ENCODE measurements at places on chromosomes 16 and 17.

GRCh38 chr16:30354423-30355143, 525 bp downstream of the CD2BP2 start:
- DNase-seq, result no peak

DNA sequence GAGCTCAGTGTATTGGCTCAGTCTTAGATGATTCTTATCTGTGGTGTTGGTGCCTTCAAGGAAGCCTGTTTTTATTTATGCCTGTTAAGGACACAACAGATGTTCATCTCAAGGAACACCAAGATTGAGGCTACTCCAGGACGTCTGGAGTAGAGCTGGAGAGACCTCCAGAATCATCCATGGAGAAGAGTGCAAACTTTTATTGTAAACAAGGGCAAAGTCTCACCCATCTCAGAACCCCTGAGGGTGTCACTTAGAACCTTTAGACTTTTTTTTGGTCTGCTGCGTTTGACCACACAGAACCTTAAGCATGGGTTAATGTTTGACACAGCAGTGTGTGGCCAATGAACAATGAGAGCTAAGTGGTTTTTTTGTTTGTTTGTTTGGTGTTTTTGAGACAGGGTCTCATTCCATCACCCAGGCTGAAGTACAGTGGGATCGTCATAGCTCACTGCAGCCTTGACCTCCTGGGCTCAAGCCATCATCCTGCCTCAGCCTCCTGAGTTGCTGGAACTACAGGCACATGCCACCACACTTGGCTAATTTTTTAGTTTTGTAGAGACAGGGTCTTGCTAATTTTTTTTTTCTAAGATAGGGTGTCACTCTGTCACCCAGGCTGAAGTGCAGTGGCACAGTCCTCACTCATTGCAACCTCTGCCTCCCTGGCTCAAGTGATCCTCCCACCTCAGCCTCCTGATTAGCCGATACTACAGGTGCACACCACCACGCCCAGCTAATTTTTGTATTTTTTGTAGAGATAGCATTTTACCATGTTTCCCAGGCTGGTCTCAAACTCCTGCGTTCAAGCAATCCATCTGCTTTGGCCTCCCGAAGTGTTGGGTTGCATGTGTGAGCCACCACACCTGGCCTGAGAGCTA, 16.3 kb downstream of the SLC47A1 start:
- DNase-seq, result no peak

GRCh38 chr17:70896843-70897242, 727.5 kb downstream of the KCNJ2 start:
- no peak for DNase-seq

- DNase-seq, result no peak
Observed at GRCh38 chr17:28042721-28043291, 329 bp downstream of the NLK start.

DNA sequence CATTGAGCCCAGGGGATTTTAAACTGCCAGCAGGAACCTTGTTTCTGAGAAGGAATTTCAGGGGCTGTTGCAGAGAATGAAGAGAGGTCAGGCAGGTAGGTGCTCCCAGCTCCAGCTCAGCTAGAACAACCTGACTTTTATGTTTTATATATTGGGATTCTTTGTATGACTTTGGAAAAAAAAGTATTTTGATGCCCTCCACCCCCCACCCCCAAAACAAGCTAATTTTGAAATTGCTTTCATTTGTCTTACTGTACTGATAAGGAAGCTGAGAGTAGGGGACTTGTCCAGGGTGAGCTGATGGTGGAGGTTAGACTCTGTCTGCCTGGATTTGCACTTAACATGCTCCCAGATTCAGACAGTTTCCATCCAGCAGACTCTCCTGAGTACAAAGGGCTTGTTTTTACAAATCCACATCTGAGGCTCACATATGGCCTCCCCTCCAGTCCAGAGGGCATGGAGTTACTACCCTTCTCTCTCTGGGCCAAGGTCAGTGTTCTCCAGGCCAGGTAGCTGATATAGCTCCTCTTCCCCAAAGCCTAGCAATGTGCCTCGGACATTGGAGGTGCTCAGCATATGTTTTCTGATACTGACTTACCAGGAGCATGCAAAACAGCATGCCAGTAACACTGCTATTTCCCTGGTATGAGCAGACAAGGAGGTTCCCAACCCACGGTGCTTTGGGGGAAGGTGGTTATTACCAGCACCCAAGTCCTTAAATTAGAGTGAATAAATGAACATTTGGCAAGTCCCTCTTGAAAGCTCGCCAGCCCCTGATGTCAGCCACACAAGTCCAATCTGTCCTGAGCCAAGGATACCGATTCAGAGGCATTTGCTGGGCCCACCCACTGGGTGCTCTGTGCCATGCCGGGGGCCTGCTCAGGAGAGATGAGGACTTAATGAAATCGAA, 11.3 kb downstream of the STX1B start:
- no peak for DNase-seq

- no peak for DNase-seq
Observed at GRCh38 chr16:85190572-85190971, 78.3 kb upstream of the CIBAR2 start.

- DNase-seq, result no peak
Observed at GRCh38 chr17:66726846-66727245, 108.1 kb upstream of the CACNG5 start.

GRCh38 chr17:27224526-27225315, 69.2 kb upstream of the WSB1 start:
- no peak for DNase-seq

GRCh38 chr16:24139282-24139681, 116.9 kb upstream of the CACNG3 start:
- DNase-seq, result no peak

- no peak for DNase-seq
Observed at GRCh38 chr17:67266496-67266895, 21.5 kb upstream of the HELZ start.

- DNase-seq, result no peak
Observed at GRCh38 chr17:8470447-8471047, 34.9 kb downstream of the NDEL1 start.

DNA sequence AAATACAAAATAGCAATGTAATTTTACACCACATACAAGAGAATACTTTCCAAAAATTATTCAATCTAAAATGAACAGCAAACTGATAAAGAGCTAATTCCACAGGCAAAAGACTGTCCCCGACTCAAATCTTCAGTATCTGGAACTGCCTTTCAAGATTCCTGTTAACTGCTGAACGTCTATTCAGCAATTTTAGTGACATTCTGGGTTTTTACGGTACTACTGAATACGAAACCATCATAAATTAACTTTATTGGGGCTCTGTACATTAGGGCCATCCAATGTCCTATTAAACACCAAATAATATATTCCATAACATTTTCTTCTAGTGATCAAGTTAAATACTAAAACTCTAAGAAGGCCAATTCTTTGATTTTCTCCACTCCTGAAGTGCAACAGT, 1.6 kb downstream of the FBXL20 start:
- no peak for DNase-seq

- DNase-seq, result no peak
Observed at GRCh38 chr17:75759457-75759856, 5.5 kb downstream of the GALK1 start.

GRCh38 chr16:83903751-83904150, 4.8 kb downstream of the MLYCD start:
- no peak for DNase-seq

GRCh38 chr17:45895969-45896785, 1.8 kb downstream of the MAPT start:
- DNase-seq, result no peak

DNA sequence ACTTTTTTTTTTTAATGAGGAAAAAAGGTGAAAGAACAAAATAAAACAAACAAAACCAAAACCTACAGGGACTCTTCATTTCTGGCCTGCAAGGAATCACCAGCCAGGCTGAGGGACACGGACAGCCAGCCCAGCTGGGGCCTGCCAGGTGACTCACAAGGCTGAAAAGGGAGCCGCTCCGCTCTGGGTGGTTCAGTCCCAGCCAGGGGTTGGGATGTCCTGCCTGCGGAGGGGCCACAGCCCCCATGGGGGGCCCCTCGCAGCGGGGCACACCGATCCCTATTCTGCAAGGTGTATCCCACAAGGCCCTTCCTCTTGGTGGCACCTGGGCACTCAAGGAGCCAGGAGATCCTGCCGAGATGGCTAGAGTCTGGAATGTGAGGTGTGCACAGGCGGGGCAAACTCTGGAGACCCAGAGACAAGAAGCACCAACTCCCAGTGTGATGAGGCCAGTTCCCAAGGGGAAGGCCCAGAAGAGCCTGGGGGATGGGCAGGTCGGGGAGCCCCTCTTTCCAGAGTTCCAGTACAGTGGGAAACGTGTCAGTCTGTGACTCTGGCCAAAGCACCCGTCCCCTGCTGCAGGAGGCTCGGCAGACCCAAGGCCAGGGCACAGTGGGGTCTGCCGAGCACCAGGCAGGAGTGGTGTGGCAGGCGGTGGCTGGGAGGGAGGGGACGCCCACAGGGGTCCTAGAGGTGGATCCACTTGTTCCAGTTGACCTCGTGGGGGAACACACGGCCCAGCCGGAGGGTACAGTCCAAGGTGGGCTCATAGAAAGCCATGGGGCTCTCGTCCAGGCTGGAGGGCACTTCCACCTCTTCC, 58.9 kb downstream of the IL21R start:
- DNase-seq, result no peak

DNA sequence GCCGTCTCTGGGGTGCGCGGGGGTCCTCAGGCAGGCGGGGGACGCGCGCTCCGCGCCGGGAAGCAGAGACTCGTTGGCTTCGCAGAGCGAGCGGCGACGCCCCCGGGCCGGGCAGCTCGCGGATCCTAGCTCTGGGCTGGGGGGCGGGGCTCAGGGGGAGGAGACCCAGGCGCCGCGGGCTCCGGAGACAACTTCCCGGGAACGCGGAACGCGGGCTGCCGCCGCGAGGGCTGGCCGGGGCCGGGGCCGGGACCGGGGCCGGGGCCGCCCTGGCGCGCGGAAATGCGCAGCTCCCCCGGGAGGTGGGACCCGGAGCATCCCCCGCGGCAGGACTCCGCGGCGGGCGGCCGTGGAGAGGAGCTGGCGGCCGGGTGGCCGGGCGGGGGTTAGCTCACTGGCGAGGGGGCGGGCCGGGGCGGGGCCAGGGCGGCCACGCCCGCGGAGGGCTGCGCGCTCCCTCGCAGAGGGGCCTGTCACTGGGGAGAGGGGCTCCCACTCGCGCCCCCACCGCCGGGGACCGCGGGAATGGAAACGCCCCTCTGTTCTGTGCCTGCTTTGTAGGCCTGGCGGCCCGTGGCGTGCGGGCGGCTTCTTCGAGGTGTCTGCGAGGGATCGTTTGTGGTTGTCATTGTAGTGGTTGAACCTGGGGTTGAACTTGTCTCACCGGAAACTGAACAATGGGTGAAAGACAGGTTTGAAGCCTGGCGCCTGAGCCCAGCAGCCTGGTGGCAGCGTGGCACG, at the start of gene GAS7:
Gene GAS7 (minus strand): TSS at position 98 of the 741 bp plus-strand sequence.
- DNase-seq, result no peak

DNA sequence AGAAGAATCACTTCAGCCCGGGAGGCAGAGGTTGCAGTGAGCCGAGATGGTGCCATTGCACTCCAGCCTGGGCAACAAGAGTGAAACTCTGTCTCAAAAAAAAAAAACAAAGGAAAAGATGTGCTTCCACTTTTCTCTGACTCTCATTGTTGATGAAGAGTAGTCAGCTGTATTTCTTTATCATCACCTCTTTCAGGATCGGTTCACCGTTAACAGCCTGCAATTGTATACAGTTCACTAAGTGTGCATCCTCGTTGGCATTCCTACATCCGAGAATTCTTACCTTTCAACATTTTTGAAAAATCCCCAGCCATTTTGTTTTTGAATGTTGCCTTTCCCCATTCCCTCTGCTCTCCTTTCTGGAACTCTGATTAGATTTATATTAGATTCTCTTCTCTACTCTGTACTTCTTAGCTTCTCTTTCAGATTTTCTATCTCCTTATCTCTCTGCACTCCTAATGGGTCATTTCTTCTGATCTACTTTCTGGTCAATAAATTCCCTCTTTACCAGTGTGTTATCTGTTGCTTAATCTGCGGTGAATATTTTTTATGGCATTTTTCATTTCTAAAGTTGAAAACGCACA, 26.9 kb upstream of the ZC3H18 start:
- no peak for DNase-seq

- no peak for DNase-seq
Observed at GRCh38 chr16:13909872-13910303, 10.1 kb upstream of the ERCC4 start.

GRCh38 chr16:61937646-61938045, 98.6 kb downstream of the CDH8 start:
- DNase-seq, result no peak

- no peak for DNase-seq
Observed at GRCh38 chr17:79252886-79253285, 178.3 kb downstream of the ENGASE start.

DNA sequence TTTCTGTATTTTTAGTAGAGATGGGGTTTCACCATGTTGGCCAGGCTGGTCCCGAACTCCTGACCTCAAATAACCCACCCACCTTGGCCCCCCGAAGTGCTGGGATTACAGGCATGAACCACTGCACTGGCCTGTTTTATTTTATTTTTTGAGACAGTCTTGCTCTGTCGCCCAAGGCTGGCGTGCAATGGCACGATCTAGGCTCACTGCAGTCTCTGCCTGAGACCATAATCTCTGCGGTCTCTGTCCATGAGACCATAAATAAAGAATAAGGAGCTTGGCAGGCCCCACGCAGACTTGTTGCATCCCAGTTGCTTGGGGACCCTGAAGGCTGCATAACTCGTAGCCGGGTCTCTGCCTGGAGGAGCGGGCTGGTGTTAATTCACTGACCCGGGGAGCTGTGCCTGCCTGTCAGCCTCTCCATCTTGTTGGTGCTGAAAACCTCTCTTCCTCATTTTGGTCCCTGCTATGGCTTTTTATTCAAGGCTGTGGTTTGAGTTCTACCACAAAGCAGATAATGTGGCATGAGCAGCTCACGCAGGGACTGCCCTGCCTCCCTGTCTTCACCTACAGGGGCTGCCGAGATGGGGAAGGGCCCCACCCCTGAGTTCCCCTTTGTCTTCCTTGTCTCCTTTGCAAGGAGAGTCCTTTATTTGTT, 82.1 kb downstream of the MSI2 start:
- peak; percentile 64 for DNase-seq

GRCh38 chr17:58918072-58918471, 162.4 kb downstream of the PPM1E start:
- no peak for DNase-seq

- DNase-seq, result no peak
Observed at GRCh38 chr17:80708480-80708879, 163.8 kb downstream of the RPTOR start.

- no peak for DNase-seq
Observed at GRCh38 chr16:2507665-2508064, 6.1 kb upstream of the ATP6V0C start.

GRCh38 chr17:76585649-76586593, at the start of gene ST6GALNAC2:
Gene ST6GALNAC2 (minus strand): TSS chr17:76585860. CDS start chr17:76585808, 52 bp downstream.
- DNase-seq, result no peak

- DNase-seq, result no peak
Observed at GRCh38 chr17:17403899-17404576, 72.8 kb upstream of the MED9 start.

- DNase-seq, result no peak
Observed at GRCh38 chr17:50593321-50593720, 32.8 kb downstream of the CACNA1G start.

DNA sequence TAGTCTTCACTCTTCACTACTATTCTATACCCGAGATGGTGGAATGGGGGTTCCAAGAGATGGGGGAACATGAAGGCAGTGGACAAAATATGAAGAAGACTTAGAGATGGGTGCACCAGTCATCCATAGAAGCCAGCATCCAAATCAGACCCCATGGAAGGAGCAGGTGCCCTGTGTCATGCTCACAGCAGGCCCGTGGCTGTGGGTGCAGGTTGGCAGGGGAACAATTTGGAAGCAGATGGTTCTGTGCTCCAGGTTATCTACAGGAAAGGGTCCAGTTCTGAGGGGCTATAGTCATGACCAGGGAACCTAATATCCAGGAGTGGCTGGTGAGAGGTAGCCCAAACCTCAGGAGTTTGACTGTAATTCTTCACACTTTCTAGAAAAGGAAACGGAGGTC, 9.6 kb upstream of the LPCAT2 start:
- no peak for DNase-seq

Data from GM12878 (cell line).